ENCODE measurements at places on chromosomes 7 and 10.

DNA sequence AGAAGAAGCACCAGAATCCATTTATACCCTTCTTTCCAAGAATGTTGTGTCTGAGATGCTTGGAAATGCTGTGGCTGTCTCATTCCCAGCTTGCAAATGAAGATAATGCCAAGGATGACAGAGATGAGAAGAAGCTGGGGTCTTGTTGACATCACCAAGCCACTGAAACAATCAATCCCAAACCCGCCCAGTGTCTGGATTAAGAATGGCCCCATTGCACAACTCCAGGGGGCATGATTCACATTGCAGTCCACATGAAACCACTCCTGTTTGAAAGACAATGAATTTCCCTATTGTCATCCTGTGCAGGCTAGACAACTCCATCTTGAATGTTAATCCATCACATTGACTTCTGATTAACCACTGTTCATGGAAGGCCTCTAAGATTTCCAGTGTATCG is 28.6 kb downstream of the SORBS1 start:
- DNase-seq: no peak

GRCh38 chr7:103879411-103879810 is 110.0 kb downstream of the RELN start:
- no peak for DNase-seq

DNA sequence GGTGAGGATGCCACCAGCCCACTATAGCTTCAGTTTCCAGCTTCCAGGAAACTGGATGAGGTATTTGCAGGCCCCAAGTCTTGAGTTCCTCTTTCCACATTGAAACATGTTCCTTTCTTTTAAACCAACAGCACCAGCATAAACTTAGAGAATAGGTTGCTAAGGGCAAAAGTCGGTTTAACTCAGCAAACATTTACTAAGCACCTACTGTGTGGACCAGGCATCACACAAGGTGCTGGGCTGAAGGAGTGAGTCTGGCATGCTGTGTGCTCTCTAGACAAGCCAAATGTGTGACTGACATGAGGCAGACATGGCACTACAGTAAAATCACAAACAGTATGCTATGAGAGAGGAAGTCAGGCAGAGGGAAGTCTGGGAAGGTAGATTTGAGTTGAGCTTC is 11.0 kb upstream of the RASSF4 start:
- no peak for DNase-seq

GRCh38 chr7:2528481-2529095 is 9.0 kb downstream of the LFNG start:
- DNase-seq: no peak

DNA sequence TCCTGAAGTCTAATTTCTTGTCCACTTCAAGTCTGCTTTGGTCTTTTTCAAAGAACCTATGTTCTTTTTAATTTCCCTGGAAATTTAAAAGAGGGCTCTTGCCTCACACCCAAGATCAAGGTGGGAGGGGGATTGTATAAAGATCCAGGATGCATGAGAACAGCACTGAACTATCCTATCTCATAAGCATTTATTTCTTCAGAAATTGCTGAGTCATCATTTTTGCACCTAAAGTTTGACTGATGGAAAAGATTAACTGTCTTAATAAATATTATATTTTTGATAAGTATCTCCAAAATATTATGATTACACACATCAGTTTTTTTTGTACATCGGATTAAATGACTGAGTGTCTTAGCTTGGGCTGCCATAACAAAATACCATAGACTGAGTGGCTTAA is 90.5 kb downstream of the RPS24 start:
- DNase-seq: no peak

DNA sequence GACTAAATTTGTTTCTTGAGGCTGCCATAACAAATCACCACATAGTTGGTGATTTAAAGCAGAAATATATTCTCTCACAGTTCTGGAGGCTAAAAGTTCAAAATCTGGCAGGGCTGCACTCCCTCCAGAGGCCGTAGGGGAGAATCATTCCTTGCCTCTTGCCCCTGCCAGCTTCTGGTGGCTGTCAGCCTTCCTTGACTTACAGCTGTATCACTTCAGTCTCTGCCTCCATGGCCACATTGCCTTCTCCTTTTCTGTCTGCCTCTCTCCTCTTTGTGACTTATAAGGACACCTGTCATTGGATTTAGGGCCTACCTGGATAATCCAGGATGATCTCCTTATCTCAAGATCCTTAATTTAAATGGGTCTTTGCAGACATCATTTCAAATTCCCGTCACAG is 5.8 kb upstream of the LRRC4 start:
- no peak for DNase-seq

- DNase-seq: no peak
Measured at GRCh38 chr7:92609921-92610518, 19.8 kb upstream of the FAM133B start.
